Hematopoietic multipotent progenitor cell treated with erythropoietin and hydrocortisone succinate and interleukin-3 and kit ligand, for 4 days (in vitro differentiated cells): ENCODE measurements at places on chromosomes 1 and 21.

- DNase-seq: no peak
Observed at GRCh38 chr1:4830707-4831106, 176.3 kb downstream of the AJAP1 start.

DNA sequence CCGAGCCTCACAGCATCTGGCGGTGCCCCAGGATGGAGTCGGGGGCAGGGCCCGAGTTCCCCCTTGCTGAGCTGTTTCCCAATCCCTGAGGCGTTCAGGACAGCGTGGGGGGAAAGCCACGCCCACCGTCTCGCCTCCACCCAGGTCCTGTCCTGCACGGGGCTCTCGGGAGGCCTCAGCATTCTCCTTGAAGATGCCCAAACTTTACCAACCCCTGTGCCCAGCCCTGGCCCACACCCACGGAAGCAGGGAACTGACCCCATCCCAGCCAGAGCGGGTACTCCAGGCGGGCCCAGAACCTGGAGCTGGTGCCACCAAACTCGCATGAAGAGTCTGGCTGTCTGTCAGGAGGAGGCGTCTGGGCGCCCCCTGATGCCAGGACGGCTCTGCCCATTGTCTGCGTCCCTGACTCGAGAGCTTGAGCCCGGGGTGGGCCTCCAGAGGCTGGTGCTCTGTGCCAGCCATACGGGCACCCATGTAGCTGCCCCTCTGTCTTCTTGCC is 35.3 kb upstream of the POFUT2 start:
- DNase-seq: no peak

GRCh38 chr21:34196996-34197395 is 123.6 kb downstream of the MRPS6 start:
- DNase-seq: no peak

DNA sequence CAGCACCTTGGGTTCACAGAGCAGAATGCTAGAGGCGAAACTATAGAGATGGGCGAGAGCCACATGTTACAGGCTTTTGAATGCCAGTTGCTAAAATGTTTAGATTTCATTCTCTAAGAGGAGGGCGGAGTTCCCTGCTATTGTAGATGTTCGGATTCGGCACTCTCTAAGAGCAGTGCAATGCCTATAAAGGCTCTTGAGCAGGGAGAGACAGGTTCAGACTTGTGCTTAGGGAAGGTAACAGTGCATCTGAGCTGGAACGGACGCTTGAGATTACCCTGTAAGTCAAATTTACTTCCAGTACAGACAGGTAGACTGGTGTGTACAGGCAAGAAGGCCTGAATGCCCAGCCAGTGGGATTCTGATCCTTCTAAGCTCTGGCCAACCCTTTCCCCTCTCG is 15.3 kb downstream of the LURAP1 start:
- DNase-seq: no peak

GRCh38 chr1:53524428-53525375 is 65.5 kb downstream of the DMRTB1 start:
- no peak for DNase-seq
